ENCODE measurements at places on chromosomes 11 and 22.
A peak's percentile ranks its signal among the peaks of the same experiment; 100 is the strongest.

GRCh38 chr11:103170865-103171264 is 61.6 kb downstream of the DYNC2H1 start:
- DNase-seq = no peak

GRCh38 chr11:130842001-130842400 is 74.3 kb downstream of the SNX19 start:
- no peak for DNase-seq

- no peak for DNase-seq
Observed at GRCh38 chr11:12629601-12630313, 44.5 kb upstream of the TEAD1 start.

GRCh38 chr22:20013382-20013871 is 3.2 kb downstream of the ARVCF start:
- peak; percentile 81 for DNase-seq

DNA sequence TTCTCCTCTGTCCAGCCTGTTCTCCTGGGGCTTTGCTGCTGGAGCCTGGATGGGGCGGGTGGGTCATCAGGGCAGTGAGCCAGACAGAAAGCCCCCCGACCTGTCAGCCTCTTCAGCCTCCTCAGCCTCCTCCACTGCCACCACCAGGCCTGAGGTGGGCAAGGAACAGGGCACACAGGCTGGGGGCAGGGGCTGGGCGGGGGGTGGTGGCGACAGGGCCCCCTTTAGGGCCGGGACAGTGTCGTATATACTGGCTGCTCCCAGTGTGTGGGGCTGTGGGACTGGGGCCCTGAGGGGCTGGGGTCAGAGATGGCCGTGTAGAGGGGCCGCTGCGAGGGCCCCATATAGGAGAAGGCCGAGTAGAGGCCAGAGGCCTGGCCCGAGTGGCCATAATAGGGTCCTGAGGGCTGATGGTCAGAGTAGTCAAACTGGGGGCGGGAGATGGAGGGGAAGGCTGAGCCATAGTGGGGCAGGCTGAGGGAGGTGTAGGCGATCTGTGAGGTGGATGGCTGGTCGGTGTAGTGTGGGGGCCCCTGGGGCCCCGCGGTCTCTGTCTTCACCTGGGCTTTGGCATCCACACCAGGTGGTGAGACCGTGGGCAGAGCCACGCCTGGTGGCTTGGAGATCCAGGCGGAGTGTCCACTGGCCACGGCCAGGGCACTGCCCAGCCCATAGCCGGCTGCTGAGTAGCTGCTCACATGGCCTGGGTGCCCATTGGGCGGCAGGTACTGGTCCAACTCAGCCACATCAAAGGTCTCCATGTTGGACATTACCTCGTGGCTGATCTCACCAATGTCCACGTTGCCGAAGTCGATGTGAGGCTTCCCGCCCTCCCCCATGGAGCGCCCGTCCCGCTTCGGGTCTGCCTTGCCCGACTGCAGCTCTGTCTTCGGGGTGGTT is 10.8 kb downstream of the SOX10 start:
- no peak for DNase-seq

DNA sequence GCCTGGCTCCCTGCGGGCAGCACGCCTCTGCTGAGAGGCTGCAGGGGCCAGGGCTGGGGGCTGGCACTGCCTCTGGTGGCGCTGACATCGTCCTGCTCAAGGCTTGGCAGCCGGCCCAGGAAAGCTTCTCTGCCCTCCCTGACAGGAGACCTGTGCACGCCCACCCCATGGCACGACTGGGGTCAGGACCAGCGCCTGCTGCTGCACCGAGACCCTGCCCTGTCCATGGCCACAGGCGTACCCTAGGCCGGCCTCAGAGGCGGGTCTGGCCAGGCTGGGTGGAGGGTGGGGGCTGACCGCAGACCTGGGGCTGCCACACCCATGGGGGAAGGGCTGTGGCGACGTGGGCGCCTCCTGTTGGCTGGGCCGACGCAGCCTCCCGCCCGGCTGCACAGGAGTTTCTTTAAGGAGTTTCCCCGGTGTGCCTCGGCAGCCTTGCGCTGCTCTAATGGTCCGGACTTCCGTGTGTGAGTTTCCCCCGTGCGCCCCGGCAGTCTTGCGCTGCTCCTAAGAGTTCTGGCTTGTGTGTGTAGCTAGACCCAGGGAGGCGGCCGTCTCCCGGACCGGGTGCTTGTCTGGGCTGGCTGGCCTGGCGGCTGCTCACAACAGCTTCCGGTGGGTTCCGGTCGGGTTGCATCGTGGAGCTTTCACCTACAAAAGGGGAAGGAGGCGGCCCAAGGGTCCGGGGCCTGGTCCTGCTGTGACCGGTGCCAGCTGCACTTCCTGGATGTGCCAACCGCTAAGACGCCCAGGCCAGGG is 4.6 kb downstream of the TRABD start:
- DNase-seq = peak; percentile 84

GRCh38 chr22:50417411-50418210 is 57.2 kb downstream of the SBF1 start:
- DNase-seq = no peak

GRCh38 chr11:47111318-47111804 is 65.3 kb downstream of the ARFGAP2 start:
- no peak for DNase-seq

DNA sequence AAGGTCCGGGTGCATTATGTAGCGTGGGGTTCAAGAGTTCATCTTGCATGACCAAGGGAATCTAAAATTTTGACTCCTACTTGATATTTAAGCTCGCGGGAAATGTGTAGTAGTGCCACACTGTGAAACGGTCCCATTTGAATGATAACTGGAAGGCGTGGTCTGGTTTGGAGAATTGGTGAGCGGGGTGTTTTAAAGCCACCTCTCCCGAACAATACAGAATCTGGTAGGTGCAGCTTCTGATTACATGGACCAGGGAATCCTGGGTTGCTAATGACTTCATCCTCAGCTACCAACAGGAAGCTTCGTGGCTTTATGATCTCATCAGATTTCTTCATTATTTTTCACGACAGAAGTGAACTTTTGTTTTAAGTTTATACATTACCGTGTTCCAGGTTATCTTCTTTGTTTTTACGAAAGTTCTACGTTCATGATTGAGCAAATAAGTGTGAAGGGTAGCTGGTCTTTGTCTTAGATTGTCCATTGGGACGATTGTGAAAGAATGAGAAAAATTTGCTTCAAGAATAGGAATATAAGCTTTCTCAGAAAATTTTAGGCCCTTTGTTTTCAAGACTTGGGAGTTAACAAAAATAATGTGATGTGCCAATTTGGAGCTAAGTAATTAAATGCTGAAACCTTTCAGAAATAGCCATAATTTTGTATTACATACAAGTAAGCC is 1.7 kb downstream of the QSER1 start:
- peak; percentile 69 for DNase-seq

DNA sequence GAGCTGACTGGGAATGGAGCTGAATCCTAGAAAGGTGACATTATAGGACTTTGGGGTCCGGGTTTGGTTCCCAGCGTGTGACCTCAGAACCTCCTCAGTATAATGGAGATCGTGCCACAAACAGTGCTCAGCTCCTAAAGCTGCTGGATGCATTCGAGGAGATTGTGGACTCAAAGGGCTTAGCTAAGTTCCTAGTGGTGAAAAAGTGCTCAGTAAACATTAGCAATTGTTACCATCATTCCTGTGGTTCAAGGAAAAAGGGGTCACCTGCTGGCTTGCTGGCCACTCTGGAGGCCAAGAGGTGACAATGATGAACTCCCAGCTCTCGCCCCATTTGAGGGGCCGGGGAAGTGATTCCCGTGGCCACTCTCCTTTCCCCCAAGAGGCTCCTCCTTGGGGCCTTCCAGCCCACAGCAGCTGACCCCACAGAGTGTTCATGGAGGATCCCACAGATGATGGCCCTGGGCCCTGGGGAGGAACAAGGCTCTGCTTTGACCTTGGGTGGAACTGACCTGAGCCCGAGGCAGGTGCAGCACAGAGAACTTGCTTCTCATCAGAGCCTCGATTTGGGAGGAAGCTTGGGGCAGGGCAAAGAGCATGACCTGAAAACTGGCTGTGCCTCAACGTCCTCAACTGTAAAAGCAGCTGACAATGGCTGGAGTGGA is 40.1 kb downstream of the TRIM29 start:
- DNase-seq = no peak

DNA sequence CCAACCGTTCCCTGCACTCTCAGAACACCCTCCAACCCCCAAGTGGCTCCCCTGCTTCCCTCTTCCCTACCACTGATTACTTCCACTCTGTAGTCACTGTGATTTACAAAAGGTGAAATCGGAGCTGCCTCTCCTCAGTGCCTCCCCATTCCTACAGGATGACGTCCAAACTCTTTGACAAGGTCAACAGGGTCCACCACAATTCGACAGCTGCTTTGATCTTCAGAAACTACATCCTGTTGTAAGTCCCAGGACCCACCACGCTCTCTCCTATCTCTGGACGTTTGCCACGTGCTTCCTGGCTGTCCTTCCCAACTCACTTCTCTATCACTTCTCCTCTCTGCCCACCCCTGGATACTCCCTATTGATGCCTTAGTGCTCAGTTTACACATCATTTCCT is 85.0 kb upstream of the EIF3D start:
- DNase-seq = no peak

GRCh38 chr11:130478881-130479280 is 30.4 kb downstream of the ADAMTS15 start:
- no peak for DNase-seq

- no peak for DNase-seq
Observed at GRCh38 chr11:119154178-119154577, 5.3 kb downstream of the ABCG4 start.

- DNase-seq = no peak
Observed at GRCh38 chr22:35837101-35837727, 119.5 kb downstream of the APOL5 start.

- no peak for DNase-seq
Observed at GRCh38 chr11:118696673-118697226, 17.3 kb upstream of the TREH start.

- DNase-seq = no peak
Observed at GRCh38 chr11:68564261-68564660, 103.7 kb downstream of the PPP6R3 start.

DNA sequence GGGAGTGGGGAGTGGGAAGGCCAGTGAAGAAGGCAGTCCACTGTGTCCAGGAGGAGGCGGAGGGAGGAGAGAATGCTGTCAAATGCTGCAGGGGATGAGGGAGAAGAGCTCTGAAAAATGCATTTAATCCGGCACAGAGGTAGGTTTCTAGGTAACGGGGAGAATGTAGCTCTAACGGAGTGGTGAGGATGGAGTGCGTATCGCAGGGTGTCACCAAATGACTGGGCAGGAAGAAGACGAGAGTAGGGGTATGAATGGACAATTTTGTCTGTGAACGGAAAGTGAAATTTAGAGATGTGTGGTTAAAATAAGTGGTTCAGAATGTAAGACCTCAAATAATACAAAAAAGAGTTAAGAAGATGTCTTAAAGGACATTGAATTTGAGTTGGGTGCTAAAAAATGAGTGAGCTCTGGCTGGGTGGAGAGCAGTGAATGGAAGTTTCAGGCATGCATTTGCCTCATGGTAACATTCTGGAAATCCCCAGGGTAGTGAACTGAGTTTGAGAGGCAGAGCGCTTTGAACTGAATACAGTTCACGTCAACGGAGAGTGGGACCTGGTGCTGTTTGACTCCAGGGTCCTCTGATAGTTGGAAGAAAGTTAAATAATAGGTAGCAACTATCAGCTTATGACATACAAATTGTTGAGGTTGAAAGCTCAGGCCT is 81.3 kb upstream of the CADM1 start:
- no peak for DNase-seq

- no peak for DNase-seq
Observed at GRCh38 chr22:49850021-49850911, 3.4 kb upstream of the ZBED4 start.

DNA sequence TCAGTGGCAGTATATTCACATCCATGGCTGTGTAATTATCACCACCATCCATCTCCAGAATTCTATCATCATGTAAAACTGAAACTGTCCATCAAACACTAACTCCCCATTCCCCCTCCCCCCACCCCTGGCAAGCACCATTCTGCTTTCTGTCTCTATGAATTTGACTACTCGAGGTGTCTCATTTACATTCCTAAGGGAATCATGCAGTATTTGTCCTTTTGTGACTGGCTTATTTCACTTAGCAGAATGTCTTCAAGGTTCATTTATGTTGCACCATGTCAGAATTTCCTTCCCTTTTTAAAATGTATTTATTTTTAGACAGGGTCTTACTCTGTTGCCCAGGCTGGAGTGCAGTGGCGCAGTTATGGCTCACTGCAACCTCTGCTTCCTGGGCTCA is 20.3 kb downstream of the DERL3 start:
- no peak for DNase-seq

- DNase-seq = no peak
Observed at GRCh38 chr22:47328550-47329243, 566.2 kb downstream of the TBC1D22A start.

DNA sequence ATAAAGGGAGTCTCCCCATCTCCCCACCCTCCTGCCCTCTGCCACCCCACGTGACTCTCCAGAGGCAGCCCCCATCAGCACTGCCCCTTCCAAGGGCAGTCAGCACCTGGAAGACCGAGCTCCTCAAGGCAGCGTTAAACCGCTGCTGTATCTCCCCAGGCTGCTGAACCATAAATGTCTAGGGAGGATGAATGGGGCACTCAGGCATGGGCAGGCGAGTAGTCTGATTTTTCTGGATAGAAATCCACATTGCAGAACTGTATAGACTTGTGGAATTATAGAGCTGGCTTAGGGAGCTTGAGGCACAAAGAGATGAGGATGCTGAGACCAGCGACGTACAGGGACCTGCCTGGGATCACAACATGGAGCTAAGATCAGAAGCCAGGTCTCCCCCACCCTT is 199.6 kb downstream of the CEP164 start:
- no peak for DNase-seq

DNA sequence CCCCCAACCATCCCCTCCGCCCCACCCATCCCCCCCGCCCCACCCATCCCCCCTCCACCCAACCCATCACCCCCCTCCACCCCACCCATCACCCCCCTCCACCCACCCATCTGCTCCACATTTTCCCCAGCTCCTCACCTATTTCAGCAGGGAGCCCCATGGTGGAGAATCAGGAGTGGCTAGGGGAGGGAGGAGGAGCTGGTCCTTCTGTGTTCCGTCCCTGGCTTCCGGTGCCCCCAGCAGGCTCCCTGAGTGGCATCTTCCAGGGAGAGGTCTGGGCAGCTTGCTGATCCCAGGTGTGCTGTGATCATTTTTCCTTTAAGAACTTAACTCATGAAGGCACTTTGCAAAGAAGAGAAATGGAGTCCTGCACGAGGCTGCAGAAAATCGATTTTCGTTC is 365.8 kb downstream of the TBC1D22A start:
- DNase-seq = no peak

GRCh38 chr22:46096051-46096450 is 54.3 kb upstream of the PPARA start:
- DNase-seq = no peak

- no peak for DNase-seq
Observed at GRCh38 chr22:32864041-32864440, 62.5 kb downstream of the TIMP3 start.

DNA sequence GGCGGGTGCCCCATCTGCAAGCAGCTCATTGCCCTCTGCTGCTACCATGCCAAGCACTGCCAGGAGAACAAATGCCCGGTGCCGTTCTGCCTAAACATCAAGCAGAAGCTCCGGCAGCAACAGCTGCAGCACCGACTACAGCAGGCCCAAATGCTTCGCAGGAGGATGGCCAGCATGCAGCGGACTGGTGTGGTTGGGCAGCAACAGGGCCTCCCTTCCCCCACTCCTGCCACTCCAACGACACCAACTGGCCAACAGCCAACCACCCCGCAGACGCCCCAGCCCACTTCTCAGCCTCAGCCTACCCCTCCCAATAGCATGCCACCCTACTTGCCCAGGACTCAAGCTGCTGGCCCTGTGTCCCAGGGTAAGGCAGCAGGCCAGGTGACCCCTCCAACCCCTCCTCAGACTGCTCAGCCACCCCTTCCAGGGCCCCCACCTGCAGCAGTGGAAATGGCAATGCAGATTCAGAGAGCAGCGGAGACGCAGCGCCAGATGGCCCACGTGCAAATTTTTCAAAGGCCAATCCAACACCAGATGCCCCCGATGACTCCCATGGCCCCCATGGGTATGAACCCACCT is 28.0 kb upstream of the L3MBTL2 start:
- no peak for DNase-seq

All from hepatocyte (in vitro differentiated cells).